ENCODE measurements at places on chromosomes 16 and 17.
A peak's percentile ranks its signal among the peaks of the same experiment; 100 is the strongest.

GRCh38 chr17:68794636-68795434 lies 160.4 kb downstream of the ABCA8 start:
- DNase-seq: no peak

DNA sequence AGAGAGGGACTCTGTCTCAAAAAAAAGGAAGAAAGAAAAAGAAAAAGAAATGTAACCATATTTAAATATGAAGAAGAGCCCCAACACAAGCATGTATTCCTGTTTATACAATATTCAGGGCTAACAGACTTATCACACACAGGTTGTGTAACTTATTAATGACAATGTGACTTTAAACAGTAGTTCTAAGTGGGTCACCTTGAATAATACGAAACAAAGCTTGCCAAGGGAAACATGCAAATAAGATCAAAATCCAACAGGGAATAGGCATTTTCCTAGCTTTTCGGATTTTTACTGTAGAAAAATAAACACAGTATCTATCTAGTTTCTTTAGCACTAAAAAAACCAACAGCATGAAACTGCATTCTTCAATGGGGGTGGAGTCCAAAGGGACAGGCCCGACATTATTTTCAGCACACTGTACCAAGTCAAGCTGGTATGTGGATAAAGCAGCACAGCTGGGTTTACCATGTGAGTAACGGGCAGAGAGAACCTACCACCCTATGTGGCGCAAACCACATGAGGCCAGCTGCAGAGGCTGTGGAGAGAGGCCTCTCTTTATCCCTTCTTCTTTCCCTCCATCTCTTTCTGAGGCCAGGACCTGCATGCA lies 45.3 kb downstream of the TOM1L2 start:
- no peak for DNase-seq

GRCh38 chr17:64252831-64253230 lies 10.2 kb downstream of the TEX2 start:
- no peak for DNase-seq

DNA sequence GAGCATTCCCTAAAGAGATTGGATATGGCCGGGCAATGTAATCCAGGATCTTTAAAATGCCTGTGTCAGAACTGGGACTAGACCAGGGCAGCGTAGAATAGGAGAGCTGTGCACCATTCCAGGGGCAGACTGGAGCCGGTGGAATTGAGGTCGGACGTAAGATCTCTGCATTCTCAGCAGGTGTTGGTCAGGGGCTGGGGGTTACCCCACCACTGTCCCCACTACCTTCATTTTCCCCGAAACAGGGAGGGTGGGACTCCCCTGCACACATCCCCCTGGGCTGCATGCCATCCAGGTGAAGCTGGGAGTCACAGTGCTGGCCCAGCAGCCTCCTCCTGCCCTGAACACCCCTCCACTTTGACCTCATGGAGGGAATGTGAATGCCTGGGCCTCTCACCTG lies 17.8 kb downstream of the OSBPL7 start:
- no peak for DNase-seq

- peak; percentile 75 for DNase-seq
Observed at GRCh38 chr16:30377050-30377811, 2.6 kb downstream of the MYL11 start.

DNA sequence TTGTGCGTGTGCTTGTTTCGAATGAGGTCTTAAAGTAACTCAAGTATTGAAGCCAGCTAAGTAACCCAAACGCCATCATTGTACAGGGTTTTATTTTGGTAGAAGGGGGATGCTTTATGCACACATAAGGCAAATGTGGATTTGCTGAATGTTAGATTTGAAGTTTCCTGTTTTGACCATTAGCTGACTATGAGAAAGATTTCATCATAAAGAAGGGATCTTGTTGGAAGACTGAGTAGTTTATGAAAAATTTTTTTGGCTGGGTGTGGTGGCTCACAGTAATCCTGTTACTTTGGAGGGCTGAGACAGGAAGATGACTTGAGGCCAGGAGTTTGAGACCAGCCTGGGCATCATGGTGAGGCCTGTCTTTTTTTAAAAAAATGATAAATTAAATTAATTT lies 10.0 kb upstream of the ZFP3 start:
- no peak for DNase-seq

DNA sequence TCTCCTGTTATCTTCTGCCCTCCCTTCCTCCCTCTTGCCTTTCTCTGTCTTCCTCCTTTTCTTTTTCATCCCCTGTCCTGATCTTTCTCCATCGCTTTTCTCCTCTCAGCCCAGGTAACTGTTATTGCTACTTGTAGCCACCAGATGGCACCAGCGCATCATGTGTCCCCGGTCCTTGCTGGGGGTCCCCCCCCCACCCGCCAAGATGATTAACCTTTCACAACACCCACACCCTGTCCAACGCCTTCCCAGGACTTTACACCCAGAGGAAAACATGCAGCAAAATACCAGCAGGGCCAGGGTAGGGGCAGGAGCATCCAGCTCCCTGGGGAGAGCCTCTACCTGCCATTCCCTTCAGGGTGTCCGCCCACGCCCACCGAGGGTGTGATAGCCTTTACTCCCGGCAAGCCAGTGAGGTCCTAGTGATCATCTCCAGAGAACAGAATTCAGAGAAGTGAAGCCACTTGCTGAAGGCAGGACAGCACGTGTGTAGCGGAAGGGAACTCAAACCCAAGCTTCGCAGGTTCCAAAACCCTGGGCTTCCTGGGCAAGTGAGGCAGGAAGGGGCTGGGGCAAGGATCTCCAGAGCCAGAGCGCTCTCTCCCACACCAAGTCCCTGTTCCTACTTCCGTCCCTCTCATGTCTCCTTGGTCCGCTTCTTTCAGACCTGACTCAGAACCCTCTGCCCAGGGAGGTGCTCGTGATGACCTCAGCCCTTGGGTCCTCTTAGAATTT lies 13.4 kb upstream of the TAC4 start:
- no peak for DNase-seq

DNA sequence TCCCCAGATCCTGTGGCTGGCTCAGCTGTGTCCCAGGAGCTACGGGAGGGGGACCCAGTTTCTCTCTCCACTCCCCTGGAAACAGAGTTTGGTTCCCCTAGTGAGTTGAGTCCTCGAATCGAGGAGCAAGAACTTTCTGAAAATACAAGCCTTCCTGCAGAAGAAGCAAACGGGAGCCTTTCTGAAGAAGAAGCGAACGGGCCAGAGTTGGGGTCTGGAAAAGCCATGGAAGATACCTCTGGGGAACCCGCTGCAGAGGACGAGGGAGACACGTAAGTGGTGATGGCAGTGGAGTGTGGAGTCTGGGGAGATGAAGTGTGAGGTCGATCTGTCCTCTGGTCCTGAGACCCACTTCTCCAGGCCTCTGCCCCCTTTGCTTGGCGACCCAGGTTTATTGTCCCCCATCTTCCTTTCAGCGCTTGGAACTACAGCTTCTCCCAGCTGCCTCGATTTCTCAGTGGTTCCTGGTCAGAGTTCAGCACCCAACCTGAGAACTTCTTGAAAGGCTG lies 585 bp downstream of the WRAP53 start:
- DNase-seq: no peak

DNA sequence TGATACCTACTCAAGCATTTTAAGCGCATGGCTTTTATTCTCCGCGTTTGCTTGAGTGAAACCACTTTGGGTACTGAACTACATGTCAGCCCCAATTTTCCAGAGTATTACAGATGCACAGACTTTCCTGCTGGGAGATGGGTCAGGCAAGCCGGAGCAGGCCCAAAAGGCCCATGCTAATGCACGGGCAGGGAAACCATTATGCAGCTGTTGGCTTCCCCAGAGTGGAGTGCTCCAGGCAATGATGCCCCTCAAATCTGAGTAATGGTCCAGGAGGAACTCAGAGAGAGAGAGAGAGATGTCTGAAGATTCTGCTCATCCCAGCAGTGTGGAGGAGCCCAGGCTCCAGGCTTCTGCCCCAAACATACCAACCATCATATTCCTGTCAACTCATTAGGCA lies 80.2 kb downstream of the CDH11 start:
- no peak for DNase-seq

DNA sequence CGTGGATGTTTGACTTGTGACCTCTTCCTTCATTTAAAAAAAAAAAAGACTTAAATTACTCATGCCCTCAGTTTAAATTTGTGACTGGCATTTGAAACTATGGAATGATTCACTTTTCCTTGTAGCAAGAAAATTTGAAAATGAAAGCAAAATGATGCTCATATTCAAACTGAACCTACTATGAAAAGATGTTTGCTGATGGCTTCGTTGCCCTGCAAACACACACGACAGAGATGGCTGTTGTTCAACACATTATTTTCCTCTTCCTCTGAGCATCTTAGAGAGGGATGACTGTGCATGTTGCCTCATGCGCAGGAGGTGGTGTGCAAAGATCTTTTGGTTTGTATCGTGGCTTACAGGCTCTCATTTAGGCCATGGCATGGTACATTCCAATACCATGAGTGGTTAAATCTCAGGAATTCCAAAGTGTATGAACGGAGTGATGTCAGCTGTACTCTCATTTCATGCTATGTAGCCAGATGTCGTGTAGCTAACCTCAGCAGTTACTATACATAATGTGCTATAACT lies 164.5 kb downstream of the PRKCA start:
- no peak for DNase-seq

DNA sequence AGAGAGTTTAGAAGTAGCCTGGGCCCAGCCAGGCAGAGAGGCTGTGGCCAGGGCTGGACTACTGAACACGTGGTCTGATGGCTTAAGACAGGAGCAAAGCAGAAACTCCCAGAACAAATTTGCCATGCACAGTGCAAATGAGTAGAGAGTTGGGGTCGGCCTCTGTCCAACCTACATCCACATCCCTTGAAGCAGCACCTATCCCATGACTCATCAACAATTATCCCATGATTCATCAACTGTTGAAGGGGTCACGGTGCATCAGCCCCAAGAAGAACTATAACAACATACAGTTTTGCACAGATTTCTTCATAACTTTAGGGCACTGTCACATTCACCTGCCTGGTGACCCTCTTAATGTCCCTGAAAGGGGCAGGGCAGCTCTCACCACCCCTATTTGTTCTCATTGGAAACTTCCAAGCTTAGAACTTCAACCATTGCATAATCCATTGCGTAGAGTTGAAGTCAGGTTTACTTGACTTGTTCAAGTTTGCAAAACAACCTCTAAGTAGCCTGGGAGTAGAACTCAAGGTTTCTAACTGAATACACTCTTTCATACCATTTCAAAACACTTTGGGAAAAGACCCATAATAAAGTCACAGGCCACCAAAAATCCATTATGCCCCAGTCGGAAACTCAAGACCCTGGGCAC lies 235.2 kb upstream of the CDH5 start:
- no peak for DNase-seq

DNA sequence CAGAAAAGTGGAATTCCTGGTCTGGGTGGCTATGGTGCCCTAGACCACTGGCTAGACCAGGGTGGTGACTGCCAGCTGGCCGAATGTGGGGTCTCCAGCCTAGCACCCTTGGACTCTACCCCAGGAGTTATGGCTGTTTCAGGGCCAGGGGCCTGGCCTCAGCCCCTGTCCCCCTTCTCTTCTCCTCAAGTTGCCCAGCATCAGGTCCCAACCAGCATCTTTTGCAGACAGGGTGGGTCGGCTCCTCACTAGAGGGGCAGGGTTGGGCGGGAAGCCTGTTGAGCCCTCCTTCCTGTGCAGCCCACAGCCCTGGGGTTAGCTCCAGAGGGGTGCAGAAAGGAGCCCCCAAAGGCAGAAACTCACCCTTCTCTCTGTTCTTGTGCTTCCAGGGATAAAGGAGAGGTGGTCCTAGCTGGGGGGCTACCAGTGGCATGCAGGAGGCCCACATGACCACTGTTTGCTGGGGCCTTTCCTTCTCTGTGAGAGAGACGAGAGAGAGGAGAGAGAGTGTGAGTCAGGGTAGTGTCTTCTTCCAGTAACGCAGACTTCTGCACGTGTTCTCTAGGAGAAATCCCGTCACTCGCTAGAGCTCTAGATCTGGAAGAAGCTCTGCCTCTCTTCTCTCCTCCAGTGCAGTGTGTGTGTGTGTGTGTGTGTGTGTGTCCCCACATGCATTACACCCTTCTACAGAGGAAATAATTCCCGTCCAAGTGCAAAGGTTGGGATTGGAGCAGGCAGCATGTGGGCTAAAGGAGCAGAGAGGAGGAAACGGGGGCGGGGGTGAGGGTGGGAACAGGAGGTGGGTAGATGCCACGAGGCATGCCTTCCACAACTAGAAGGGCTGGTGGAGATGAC lies 209.4 kb downstream of the SEC14L1 start:
- DNase-seq: no peak

DNA sequence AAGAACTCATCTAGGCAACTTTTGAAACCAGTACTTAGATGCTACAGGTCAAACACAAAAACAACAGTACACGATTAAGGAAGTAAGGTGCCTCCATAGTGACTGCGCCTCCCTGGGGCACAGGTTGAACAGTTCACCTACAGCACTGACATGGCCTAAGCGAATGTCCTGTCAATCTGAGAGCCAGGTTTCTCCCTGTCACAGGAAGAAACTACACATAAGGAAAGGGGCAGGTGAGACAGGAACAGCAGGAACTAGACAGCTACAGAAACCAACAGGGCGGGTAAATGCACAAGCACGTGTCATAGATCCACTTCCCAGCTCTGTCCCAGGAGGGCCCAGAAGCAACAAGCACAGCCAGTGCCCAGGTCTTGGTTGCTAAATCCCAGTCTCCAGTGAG lies 8.0 kb upstream of the ARHGDIA start:
- DNase-seq: no peak

- DNase-seq: no peak
Observed at GRCh38 chr16:68272507-68273209, 8.3 kb downstream of the SLC7A6 start.

- no peak for DNase-seq
Observed at GRCh38 chr16:71369494-71369893, 11.0 kb downstream of the CALB2 start.

DNA sequence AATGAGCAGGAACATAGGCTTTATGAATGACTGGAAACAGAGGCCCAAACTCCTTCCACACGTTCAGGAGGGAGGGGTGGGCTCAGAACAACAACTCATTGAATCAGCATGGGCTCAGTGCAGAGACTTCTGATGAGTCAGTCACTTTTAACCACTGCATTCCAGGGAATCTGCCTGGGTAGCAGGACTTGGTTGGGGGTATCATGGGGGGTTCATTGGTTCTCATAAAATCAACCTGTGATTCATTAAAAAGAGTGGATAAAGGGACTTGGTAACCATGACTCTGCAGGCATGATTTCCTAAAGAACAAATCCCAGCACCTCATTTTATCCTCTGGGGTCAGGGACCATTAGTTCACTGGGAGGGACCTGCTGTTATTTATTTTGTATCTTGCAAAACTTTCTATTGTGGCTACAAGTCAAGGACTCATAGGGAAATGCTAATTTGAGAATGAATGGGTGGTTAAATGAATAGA lies 13.8 kb downstream of the ITGB3 start:
- no peak for DNase-seq

DNA sequence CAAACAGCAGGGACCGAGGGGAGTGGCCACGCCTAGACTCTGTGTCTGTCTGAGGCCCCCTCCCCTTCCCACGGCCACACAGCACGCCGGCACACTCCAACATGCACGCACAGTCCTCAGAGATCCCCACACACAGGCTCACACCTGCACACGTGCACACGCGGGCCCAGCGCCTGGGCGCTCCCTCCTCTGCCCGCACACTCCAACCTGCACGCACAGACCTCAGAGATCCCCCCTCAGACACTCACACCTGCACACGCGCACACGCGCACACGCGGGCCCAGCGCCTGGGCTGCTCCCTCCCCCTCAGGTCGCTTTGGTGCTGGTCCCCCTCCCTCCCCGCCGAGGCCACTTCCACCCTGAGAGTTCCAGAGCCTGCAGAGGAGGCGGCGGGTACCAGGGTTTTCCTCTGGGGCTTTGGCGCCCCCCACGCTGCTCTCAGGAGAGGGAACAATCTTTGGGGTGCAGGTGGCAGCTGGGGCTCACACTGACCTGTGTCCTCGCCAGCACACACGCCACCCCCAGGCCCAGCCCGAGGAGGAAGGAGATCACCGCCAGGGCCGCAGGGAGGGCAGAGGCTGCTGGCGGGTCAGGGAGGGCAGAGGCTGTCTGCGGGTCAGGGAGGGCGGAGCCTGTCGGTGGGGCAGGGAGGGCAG lies 1.6 kb downstream of the CD7 start:
- DNase-seq: no peak

Data from SHP77 treated with DMSO at 0.1 percent for 48 hours (cell line).